Cortex of kidney (tissue), 1 donor: ENCODE measurements at places on chromosomes 3 and 15.

- no peak for DNase-seq
Observed at GRCh38 chr3:166304584-166304983, 467.4 kb upstream of the BCHE start.

DNA sequence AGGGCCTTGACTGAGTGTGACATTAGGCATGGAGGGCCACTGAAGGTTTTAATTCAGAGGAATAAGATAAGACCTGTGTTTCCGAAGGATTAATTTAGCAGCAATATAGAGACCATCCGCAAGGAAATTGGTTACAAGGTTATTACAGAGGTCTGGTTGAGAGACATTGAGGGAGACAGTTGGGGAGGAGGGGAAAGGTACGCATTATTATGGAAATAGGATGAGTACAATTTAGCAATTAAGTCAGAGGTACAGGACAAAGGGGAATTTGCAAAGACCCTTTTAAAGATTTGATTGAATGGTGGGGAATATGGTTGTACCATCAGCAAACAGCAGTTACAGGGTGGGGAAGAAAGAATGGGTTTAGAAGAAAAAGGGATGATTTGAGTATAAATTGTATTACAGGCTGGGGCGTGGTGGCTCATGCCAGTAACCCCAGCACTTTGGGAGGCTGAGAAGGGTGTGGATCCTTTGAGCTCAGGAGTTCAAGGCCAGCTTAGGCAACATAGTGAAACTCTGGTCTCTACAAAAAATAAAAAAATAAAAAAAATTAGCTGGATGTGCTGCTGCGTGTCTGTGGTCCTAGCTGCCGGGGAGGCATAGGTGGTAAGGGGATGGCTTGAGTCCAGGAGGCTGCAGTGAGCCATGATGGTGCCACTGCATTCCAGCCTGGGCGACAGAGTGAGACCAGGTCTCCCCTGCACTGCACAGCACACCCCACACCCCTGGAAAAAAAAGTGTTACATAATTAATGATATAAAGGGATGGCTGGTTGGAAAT lies 11.3 kb downstream of the ARL8B start:
- no peak for DNase-seq

DNA sequence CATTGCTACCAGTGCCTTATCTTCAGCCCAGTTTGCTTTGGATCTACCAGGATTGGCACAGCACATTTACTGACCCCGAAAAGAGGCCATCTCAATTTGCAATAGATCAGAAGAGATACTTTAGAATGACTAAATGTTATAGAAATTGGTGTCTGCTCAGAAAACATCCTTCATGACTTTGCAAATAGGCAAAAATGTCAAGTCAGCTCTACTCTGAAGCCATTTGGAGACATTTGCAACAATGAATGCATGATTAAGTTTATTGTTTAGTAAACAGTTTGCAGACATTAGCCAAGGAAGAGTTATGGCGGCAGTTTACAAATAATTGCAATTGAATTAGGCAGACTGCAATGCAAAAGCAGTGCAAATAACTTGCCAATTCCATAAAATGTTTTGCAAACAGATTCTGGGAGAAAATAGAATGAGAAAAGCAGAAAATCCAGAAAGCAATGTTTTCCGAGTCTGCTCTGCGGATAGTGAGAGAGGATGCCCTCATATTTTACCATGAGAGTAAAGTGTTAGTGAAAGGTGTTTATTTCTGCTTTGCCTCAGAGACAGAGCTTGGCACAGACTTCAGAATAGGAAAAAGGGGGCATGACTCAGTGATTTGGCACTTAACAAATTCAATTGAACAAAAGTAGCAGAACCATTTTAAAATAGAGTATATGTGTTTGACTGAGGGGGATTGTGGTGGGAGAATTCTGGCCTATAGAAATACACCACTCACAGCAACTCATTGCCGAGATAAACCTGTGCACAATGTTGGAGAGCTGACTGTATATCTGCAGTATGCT lies 334.9 kb upstream of the NR2F2 start:
- no peak for DNase-seq

- DNase-seq: no peak
Observed at GRCh38 chr15:62874959-62875625, 167.5 kb upstream of the TPM1 start.

DNA sequence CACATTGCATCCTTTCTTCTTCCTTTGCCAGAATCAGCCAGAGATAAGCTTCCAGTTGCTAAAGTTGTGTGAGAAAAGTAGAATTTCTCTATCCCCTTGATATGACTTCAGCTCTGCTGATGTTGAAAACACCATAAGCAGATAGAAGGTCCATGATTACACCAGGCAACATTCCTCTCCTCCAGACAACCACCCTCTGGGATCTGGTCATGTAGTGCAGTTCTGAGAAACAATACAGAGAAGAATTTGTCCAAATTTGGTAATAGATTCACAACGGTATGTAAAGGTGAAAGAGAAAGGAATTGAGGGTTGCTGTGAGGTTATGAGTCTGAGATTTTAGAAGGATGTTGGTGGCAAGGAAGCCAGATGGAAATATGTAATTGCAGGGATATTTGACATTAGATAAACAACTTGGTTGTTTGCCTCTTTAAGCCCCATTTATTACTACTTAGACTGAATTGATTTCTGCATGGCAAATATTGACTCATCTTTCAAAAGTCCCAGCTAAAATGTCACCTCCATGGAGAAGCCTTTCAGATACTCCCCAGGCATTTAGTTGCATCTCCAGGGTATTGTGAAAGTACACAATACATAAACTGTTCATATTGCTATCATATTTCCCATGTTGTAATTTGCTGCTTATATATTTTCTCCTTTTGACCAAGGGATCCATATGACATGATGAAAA lies 134.9 kb downstream of the GAP43 start:
- DNase-seq: no peak

GRCh38 chr3:185153171-185153771 lies 411 bp upstream of the C3orf70 start:
- no peak for DNase-seq

DNA sequence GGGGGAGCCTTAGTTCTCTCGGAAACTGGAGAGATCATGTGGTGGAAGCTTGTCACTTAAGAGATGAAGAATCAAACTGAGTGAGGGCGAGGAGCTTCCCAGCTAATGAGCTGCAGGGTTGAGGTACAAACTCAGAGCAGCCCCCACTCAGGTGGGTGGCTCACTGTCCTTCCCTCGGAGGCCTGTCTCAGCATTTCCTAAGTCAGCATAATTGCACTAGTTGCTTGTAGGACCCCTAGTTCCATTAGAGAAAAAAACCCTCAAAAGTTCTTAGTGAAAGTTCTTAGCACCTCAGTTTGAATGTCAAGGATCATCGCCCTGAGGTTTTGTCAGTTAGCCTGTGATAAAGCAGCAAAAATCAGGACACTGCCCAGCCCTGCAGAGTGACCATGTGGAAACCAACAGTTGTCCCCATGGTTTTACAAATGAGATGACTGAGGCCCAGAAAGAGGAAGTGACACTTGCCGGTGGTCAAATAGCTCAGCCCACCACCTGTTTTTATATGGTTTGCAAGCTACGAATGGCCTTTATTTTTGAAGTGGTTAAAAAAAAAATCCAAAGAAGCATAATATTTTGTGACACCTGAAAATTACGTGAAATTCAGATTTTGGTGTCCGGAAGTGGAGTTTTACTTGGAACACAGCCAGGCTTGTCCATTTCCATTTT lies 11.9 kb downstream of the SMAD6 start:
- DNase-seq: no peak

- DNase-seq: no peak
Observed at GRCh38 chr3:119548341-119548740, 11.1 kb downstream of the CD80 start.

DNA sequence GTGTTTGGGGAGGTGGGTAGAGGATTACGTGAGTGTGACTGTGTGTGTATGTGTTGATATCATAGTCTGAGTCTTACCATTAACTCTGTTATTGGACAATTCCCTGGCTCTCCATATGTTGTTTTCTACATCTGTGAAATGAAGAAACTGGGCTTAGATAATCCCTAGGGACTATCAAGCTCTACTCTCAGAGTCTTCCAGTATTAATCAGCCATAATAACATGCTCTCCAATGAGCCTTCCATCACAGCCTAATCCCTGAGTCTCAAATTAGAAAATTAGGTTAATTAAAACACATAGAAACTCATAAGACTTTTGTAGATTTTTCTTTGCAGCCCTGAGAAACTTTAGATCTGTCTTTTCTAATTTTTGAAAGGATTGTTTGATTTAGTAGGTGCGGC lies 404.2 kb upstream of the RARB start:
- no peak for DNase-seq

DNA sequence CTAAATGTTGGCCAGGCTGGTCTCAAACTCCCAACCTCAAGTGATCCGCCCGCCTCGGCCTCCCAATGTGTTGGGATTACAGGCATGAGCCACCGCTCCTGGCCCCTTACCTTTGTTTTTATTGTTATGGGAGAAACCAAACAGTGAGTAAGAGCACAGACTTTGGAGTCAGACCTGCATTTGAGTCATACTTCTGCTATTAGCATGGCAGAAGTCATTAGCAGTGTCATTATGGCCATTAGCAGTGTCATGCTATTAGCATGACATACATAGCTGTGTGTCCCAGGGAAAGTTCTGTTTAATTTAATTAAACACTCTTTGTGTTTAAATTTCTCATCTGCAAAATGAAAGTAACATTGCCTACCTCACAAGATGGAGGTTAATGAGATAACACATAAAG lies 54.8 kb downstream of the SQOR start:
- no peak for DNase-seq

DNA sequence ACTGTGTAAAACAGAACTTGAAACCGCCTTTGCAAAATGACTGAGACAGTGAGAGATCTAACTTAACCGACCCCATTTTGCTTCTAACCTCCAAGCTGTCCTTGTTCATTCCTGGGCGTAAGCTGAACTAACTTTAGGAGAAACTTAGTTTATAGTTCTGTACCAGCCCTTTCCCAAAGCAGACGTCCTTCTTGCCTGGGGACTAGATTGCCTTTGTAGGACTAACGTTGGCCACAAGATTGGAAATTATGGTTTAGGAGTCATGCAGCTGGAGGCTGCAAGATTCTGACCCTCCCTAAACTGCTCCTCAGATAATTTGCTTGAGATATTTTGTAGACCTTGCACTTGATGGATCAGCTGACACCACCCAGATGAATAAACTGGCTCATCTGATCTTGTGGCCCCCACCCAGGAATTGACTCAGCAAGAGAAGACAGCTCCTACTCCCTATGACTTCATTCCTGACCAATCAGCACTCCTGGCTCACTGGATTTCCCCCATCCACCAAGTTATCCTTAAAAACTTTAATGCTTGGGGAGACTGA lies 219.9 kb upstream of the PROK2 start:
- DNase-seq: no peak

DNA sequence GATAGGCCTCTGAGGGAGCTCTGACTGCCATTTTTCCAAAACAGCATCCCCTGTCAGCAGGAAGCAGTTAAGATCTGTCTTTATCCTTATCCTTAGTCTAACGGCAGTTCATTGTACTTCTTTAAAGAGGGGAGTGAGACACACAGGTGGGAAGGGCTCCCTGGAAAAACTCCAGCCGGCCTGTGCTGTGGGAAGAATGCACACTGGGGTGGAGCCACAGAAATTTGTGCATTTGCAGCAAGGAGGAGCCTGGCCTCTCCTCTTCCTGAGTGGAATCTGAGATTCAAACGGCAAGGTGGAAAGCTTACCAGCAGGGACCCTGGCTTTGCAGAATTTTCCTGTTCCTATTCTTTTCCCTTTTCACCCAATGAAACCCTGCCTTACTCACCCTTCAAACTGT lies 1209.4 kb downstream of the ROBO2 start:
- no peak for DNase-seq

DNA sequence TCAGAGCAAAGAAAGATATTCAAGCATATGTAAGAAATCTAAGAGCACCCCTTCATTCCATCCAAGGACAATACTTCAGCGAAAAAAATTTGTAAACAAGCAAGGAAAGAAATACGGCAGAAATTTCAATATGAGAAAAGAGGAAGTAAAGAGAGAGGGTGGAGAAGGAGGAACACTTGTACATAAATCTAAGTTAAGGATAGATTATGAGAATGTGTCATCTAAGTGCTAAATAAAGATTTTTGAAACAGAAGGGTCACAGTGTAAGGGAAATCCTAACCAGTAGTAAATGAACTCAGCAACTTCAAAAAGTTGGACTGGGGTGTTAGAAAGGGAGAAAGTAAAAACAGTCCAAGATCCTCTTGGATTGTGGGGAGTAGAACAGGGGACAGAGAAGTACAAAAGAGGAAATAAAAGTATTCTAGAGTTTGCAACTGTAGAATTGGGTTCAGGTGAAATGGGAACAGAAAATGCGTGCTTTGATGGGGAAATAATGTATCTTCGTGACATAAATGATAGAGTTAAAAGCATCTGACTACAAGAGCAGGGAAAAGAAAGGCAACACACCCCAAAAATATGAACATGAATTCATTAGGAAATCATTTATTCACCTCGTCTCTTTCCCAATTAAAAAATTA lies 68.5 kb upstream of the ATP13A5 start:
- no peak for DNase-seq

DNA sequence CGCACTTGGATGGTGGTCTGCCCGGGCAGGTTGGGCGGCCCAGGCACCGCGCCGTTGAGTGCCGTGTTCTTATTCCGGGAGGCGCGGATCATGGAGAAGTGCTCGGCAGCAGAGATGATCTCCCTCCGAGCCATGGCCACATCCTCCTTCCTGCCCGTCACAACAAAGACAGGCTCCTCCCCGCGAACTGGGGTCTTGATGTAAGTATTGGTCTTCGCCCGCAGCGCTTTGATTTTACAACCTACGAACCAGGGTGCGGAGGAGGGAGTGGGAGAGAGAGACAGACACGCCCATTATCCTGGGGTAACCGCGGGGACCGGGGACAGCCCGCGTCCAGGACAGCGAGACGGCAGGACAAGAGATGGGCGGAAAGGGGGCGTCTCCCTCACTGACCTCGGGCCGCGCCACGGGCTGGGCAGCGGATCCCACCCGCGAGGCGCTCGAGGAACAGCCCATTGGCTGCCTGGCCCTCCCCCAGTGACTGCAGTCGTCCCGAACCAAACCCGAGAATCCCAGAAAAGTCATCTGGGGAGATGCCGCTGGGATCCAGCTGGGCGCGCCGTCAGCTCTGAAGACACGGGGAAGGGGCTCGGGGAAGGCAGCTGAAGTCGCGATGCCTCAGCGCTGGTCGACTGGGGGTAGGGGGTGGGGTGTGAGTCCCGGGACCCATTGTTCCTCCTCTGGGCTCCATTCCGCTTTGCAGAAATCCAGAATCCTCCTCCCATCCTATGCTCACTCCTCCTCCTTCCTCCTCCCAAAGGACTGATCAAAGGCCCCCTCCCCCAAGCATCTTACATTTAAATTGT lies 1.2 kb downstream of the MEX3B start:
- no peak for DNase-seq

DNA sequence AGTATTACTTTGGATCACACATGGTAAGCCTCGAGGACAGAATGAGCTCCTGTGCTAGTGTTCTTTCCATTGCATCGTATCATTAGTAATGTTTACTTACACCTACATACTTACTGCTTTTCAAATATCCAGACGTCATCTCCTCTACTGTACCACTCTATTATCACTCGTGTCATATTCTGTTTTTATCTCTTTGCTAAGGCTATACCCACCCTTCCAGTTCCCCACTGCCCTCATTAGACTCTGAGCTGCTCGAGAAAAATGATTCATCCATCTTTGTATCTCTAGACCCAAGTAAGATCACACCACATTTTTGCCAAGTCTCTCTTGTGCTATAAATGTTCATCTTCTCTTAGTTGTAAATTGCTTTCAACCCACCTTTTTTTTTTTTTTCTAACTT lies 245.7 kb downstream of the TIGIT start:
- no peak for DNase-seq

- no peak for DNase-seq
Observed at GRCh38 chr3:158775426-158776410, 26.1 kb upstream of the MFSD1 start.
